ENCODE measurements at places on chromosomes 4 and X.

- DNase-seq: no peak
Observed at GRCh38 chrX:74340051-74340450, 36.1 kb downstream of the ZCCHC13 start.

DNA sequence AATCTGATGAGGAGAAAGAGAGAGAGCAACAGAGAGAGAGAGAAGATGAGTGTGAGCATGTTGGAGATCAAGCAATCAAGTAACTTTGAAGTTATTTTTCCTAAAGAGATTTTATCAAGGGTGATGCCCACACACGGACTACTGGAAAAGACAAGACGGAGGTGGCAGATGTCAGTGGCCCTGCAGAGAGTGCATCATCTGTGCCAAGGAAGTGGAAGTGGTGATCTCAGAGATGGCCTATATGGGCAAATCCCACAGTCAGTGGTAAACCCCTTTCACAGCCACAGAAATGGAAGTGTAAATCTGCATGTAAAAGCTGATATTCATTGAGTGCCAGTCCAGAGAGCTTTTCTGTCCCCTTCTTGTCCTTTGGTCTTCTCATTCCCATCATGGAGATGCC, 577.2 kb upstream of the AADAT start:
- no peak for DNase-seq

- DNase-seq: no peak
Observed at GRCh38 chr4:86286726-86287125, 73.1 kb downstream of the MAPK10 start.

DNA sequence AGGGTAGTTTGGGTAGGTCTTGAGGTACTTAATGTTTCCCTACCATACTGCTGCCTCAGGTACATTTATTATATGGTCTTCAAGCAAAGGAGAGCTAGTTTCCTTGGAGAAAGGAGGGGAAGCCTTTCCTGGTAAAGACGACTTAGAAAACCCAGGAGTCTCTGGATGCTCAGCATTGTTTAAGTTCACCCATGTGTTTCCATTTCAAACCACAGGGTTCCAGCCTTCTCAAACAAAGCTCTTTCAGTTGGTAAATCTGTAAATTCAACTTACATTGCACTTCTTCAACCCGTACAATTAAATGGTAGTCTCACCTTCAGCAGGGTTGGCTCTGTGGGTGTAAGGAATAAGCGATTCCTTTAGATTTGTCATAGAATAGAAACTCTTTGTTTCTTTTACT, 111.9 kb upstream of the UNC5C start:
- no peak for DNase-seq

GRCh38 chr4:57037982-57038604, 59.4 kb downstream of the POLR2B start:
- DNase-seq: peak; percentile 59

DNA sequence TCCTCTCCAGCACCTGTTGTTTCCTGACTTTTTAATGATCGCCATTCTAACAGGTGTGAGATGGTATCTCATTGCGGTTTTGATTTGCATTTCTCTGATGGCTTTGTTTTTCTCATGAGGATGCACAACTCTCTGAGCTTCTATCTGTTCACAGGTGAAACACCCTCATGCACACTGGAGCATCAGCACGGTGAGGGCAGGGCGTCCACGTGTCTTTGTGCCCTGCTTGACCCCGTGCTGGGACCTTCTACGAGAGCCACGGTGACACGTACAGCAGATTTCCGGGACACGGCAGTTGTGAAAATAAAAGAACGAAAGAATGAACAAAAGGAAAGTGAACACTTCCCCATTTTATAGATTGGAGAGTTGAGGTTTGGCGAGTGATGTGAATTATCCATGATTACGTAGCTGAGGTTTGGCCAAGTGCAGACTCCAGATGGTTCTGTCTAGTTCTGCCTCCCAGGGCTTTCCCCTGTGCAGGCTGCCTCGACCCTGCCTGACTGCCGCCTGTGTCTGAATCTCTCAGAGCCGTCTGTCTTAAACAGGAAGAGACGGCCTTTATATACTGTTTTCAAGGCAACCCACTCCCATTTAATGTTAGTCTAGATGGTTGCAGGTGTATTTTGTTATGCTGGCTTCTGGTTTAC, 67.8 kb upstream of the SORBS2 start:
- DNase-seq: no peak

DNA sequence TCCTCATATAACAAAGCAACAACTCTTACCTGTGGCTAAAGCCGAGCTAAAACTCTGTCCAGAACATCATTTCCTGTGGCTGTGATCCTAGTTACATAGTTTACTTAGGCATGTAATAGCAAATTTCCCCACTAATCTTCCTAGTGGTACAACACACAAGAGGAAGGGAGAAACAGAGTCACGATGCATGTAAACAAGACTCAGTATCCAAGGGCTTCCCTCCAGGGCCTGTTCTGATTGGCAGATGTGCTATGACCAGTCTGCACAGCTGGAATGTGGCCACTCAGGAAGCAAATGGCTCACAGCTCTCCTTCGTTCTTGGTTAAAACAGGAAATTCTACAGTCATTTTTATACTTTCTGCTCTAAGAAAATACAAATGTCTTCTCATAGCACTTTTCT, 49.2 kb upstream of the PRSS48 start:
- no peak for DNase-seq

DNA sequence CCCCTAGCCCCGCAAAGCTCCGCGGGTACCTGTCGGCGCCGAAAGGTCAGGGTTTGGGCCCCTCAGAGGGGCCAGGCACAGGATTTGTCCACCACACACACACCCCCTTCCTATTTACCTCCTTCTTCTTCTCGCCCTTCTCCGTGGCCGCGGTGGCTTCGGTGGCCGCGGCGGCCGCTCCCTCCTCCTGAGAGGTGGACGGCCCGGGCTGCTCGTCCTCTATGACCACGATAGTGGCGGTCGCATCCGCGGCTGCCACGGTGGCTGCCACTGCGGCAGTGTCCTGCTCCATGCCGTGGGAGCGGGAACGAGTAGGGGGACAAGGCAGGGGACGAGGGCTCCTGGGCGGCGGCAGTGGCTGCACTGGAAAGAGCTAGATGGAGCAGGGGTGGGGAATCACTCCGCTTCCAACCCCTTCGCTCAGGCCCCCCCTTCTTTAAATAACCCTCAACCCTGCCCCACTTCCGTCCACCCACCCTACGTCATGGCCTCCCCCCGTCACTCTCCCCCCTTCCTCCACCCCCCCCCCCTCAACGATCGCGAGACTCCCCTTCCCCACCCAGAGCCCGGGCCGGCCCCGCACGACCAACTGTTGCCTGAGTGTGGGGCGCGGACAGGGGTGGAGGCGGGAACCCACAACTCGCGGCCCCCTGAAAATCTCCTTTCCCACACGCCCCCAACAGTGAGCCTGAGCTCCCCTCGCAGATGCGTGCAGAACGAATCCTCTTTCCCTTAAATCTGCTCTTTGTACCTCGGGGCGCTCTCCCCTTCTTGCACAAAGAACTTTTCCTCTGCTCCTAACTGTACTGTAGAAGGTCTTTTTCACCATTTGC, at the start of gene SMARCA1:
Gene SMARCA1, minus strand, starts transcription at position 412 of the 833 bp plus-strand sequence. Its CDS starts 120 bp downstream, at position 292.
- DNase-seq: peak; percentile 30

DNA sequence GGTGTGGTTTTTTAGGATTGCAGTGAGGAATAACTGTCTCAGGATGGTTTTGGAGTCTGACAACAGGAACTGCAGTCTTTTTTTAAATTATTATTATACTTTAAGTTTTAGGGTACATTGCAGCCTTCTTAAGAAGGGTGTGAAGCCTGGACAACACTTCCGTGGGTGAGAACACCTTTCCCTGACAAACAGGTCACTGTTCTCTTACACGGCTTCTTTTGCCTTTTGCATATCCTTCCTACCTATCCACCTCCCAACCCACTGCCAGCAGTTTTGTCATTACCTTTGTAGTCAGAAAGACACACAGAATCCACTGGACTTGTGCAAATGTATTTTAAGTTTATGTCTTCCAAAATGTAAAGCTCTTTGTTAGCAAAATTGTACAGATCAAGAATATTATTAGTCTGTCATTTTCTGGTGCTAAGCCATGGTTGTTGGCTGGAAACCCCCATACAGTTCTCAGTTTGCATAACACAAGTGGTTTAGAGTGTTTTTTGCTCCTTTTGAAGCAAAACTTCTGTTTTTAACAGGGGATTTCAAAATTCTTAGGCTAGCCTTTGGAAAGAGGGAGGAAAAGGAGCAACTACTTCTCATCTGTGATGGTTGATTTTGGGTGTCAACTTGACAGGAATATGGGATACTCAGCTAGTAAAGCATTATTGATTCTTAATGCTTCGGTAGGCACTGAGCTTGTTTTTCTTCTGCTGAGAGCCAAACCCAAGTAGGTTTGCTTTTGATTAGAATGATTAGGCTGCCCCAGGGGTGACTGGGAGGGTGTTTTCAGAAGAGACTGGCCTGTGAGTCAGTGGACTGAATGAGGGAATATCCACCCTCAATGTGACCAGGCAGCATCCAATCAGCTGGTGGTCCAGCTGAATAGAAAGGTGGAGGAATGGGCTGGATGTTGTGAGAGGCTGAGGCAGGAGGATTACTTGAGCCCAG, 29.4 kb upstream of the KLHL2 start:
- no peak for DNase-seq

GRCh38 chr4:6217716-6218381, 17.5 kb upstream of the JAKMIP1 start:
- no peak for DNase-seq

GRCh38 chr4:157048248-157048647, 27.7 kb upstream of the GLRB start:
- no peak for DNase-seq

DNA sequence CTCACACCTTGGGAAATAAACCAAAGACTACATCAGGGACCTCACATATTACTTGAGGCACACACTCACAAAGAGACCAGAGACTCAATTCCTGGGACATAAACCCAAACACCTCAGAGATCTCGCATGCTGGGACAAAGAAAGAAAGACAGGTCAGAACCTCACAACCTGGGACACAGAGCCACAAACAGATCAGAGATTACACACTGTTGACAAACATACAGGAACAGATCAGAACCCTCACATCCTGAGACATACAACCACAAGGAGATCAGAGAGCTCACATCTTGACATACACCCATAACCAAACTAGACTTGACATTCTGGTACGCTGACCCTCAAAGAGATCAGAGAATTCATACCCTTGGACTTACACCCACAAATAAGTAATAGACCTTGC, 17.3 kb downstream of the SUV39H1 start:
- no peak for DNase-seq

DNA sequence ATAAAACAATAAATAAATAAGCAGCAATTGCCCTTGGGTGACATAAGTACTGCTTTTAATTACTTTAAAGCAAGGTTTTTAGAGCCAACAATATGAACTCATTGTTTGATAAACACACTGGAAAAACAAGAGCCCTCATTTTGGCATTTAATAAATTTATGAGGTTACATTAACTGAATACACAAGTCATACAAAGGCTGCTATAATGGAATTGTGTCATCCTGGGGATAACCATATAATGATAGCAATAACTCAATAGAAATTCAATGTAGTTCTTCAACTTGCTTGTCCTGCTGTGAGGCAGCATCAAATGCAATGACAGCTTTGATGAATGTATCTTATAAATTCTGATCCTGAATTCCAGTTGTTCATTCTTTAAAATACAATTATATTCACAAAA, 1512.5 kb downstream of the STIM2 start:
- DNase-seq: no peak

DNA sequence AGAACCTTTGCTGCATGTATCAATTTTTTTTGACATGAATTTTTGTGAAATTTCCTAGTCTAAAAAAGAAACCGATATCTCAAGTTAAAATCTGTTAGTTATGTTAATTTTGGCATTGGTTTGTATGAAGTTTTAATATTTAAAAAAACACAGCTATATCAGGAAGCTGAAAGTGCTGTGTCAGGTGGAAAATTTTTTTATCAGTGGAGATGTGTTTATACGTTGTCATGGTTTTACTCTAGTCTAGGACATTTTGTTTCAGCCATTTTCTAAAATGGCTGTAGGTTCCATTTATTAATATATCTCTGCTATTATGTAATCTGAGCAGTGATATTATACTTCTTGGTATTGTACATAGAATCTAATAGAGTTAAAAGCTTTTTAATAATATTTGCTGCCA, 34.2 kb downstream of the OCRL start:
- no peak for DNase-seq

- DNase-seq: no peak
Observed at GRCh38 chr4:171521726-171522125, 291.5 kb upstream of the GALNTL6 start.

DNA sequence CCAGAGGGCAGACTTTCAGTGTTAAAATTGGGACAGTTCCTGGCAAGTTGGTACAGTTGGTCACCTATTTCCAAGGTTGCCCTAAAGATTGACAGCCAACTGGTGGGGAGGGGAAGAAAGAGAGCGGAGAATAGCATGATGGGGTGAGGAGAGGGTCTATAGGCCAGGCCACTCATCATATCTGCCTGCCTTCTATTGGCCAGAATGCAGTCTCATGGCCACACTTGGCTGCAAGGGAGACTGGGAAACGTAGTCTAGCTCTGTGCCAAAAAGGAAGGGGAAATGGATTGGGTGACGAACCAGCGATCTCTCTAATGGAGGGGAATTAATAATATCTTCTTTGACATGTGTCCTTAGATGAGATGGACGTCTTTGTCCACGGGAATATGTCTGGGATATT, 197.4 kb upstream of the ATP6AP2 start:
- DNase-seq: no peak

GRCh38 chr4:80521438-80521837, 185.9 kb downstream of the CFAP299 start:
- no peak for DNase-seq

DNA sequence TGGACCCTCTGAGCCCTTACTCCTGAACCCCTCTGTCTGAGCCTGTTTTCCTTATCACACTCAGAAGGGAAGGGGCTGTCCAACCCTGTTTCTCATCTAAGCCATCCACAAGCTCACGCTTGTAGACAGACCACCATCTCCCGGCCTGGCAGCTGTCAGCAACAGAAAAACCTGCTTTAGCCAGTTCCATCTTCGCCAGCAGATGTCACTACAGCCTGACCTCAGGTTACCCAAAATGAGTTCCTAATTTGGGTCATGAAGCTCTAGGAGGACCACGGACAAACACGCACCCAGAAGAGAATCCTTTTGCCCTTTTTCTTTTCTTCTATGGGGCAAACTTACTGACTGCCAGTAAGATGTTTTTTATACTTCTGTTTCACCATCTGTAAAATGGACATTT, 445.4 kb downstream of the BCOR start:
- DNase-seq: no peak

GRCh38 chr4:113882668-113883067, 96.8 kb downstream of the ARSJ start:
- DNase-seq: no peak

DNA sequence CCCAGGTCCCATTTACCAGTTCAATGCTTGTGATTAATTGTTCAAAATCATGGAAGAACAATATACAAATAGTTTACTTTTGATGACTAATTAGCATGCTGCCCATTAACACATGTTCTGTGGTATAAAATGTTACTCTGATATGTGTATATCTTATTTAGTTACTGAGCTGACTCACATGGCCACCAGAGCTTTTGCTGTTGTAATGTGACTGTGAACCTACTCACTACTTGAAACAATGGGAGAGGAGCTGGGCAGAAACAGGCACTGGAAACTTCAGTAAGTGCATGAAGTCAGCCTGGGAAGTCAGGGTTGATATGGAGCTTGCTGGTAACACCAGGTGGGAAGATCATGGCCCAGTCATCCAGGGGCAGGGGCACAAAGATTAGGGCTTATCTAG, 72.7 kb upstream of the MAD2L1 start:
- DNase-seq: no peak

GRCh38 chrX:125895518-125895917, 270.6 kb downstream of the DCAF12L2 start:
- DNase-seq: no peak

- DNase-seq: no peak
Observed at GRCh38 chr4:88014386-88014905, 7.0 kb downstream of the PKD2 start.

GRCh38 chr4:22094217-22094616, 145.6 kb upstream of the KCNIP4 start:
- no peak for DNase-seq

Measured in right lobe of liver (tissue), 6 donors.